DND-41 (cell line): ENCODE measurements at places on chromosomes 13 and 19.
A peak's percentile ranks its signal among the peaks of the same experiment; 100 is the strongest.

GRCh38 chr19:9528757-9529336, 9.6 kb downstream of the ZNF426 start:
- no peak for DNase-seq

GRCh38 chr13:24161980-24162525, 1.5 kb downstream of the SPATA13 start:
- no peak for DNase-seq

DNA sequence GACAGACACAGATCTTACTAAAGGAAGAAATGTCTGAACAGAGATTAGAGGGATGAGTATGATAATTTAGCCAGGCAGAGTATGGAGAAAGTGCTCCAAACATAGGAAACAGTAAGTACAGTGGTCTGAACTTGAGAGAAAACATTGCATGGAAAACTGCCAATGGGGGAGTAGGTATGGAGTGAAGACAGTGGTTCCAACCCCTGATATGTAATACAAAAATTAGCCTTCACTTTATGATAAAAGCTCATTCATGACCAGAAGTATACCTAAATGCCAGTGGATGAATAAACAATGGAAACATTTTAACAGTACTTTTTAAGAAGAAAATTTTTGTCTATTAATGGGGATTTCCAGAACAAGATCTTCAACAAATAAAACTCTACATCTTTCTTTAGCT, 334.0 kb downstream of the DIAPH3 start:
- DNase-seq = no peak

GRCh38 chr13:112732679-112733078, 42.8 kb downstream of the ATP11A start:
- DNase-seq = no peak

DNA sequence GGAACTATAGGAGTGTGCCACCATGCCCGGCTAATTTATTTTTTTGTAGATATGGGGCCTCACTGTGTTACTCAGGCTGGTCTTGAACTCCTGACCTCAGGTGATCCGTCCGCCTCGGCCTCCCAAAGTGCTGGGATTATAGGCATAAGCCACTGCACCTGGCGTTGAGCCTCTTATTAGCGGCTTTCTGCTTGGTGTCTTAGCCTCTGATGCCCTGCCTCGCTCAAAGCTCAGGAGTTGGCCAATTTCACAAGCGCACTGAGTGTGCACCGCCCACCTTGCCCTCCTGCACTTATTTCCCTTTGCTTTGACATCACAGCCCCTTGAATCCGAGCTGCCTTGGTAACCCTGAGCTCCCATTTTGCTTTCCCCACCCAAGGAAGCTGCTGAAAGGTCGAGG, 10.1 kb downstream of the YIPF2 start:
- DNase-seq = no peak

DNA sequence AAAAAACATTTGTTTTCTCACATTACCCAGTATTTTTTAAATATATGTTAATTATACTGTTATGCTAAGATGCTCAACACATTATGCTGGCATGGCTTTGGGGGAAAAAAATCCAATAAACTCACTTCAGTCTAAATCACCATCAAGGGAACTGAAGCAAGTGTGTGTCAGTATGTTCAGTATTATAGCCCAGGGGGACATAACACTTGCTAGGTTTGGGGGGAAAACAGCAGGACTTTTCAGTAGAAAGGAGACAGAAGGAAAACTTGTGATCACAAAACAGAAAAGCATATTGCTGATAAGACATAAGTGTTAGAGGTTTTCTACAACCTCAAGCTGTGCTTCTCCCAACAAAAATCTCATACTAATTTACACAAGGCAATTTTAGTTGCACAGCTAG, 1759.9 kb upstream of the PCDH20 start:
- DNase-seq = no peak

DNA sequence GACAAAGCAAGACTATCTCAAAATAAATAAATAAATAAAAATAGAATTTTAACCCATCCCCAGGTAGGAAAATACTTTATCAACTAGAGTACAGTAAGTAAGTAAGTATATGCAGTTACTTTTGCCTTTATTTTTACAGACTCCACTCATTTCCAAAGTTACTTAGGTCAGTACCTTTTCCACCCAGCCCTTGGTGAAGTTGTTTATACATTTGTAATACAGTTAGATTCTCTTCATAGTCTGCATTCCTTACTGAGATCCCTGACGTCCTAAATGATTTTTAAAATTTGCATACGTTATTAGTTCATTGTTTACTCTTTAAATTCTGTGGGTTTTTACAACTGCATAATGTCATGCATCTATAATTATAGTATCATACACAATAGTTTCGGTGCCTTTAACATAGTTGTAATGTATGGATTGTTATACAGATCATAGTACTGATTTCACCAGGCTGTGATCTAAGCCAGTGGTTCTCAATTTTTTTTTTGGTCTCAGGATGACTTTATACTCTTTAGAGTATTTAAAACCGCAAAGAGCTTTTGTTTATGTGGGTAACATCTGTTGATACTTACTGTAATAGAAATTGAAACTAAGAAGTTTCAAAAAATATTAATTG, 10.4 kb downstream of the SETDB2 start:
- DNase-seq = no peak

DNA sequence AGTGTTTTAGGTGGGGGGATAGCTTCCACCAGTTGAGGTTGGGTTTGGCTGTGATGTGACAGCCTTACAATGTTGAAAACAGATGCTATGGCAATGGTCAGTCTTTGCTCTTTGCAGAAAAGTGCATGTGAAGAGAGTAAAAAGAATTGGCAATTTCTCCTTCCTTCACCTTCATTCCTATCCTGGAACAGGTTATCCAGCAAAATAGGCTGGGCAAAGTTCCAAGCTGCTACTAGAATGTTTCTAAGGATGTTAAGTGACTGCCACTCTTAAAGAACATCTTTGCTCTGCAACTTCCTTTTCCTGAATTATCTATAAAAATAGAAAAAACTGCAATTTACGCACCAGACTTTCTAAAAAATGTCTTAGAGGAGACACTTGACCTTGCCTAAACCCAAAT, 50.1 kb upstream of the MYCBP2 start:
- no peak for DNase-seq

- no peak for DNase-seq
Observed at GRCh38 chr13:79936368-79937136, 404.4 kb downstream of the SPRY2 start.

- no peak for DNase-seq
Observed at GRCh38 chr19:42081584-42082203, 5.7 kb downstream of the ZNF574 start.

DNA sequence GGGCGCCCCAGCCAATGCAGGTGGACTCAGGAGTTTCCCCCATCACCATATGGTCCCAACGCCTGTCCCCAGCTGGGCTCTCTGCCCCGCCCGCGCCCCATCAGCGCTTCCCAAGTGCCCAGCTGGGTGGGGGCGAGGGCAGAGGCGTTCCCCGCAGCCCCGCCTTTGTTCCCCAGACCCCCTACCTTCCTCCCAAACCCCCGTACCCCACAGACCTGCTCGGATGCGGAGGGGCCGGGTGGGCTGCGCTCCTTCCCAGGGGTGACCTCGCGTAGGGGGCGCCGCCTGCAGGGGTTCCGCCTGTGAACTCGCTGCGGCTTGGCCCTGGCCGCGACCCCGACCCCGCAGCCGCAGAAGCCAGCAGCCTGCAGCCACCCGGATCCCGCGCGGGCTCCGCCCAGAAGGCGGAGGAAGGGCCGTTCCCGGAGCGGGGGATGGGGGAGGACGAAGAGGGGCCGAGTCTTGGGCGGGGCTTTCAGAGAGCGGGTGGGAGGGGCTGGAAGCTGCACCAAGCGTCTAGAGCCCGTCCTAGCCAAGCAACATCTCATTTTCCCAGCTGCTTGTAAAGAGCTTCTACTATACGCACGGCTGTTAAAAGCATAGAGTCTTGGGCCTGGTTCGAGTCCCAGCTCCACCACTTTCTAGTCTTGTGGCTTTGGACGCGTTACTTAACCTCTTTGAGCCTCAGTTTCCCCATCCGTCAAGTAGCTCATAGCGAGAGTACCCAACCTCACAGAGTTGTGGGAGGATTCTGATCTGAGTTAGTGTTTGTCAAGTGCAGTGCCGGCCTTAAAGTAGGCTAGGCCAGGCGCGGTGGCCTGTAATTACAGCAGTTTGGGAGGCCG, at the start of gene RAB3D:
Gene RAB3D (minus strand): TSS at position 404 of the 845 bp plus-strand sequence. CDS start 2,258 bp downstream, outside the sequence.
- peak; percentile 95 for DNase-seq

DNA sequence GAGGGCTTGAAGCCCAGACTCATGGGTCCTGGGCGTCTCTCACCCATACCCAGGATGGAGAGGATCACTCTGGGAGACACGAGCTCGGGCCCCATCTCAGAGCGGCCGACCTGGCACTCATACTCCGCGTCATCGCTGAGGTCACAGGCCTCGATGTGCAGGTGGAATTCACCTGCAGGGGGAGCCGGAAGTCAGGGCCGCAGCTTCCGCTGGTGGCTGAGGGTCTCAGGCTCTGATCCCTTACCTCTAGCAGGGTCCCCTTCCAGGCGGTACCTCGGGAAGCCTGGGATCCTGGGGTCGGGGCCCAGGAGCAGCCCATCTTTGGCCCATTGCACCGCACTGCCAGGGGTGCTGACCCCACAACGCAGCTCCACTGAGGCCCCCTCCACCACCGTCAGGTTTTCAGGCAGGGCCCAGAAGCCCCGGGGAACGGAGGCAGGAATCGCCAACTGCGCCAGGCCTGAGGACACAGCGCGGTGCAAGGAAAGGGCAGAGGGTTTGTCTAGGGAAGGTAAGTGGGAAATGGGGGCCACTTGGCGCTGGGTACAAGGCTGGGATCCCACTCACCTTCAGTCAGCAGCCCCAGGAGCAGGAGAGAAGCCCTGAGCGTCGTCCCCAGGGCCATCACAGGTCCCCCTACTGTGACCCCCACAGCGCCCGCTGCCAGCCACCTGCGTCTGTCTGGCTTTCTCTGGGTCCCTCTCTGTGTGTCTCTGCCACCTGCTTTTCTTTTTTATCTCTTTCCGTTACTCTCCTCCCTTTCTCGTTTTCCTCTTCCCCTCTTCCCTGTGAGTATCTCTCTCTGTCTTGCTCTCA, 883 bp downstream of the NPHS1 start:
- peak; percentile 23 for DNase-seq

DNA sequence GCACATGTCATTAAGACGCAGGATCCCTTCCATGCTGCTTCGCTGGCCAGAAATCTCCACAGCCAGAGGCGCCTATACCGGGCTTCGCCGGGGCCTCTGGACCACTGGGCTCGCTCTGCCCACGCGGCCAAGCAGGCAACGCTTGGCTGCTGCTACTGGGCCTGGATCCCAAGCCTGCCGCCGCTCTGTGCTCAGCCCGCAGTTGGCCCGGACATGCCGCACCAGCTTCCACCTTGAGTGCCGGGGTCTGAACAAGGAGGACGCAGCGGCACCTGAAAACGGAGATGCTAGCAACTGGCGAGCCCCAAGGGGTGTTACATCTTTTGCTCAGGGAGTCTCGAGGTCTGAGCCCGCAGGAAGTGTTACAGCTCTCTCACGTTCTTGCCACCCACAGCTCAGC, 409.9 kb upstream of the SGCG start:
- DNase-seq = no peak
